ENCODE measurements at places on chromosomes 1 and 21. TPM values are rescaled to one million over a fixed set of nuclear protein-coding genes. Genes with fewer than 3 reads are reported as not detected.

GRCh38 chr1:41518471-41518870, 34.0 kb upstream of the EDN2 start:
- no peak for DNase-seq

DNA sequence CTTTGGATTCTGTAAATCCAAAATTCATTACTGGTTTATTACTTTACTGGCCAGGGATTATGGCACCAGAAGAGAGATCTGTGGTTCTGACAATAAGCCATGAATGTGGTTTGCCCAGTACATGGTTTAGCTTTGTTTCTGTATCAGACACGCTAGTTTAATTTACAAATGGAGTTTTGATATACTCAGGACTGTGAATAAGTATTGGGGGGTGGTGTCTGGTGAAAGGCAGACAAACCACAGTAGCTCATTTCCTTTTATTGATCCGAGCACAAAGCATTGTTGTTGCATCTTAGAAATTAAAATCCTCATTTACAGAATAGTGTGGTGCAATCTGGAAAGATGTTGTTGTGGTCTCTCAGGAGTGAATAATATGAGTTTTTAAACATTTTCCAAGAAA, 96.0 kb downstream of the ST6GALNAC3 start:
- DNase-seq: no peak

- no peak for DNase-seq
Measured at GRCh38 chr1:197862671-197863070, 39.8 kb upstream of the C1orf53 start.

DNA sequence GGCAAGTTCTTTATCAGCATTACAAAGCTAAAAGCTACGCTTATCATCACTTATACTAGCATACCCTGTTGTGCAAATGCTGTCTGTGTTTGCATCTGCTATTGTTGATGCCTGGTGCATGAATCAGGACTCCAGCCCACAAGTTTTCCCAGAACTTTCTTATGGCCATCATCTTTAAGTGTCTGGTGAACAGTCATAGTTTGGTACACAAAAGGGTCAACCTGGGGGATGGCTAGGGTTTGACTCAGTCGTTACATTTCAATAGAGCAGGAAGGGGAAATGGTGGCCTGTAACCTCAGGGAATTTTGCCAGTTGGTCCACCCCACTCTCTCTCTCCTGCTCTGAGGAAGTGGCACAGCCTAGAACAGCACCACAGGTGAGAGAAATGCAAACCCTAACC, 35.4 kb downstream of the SELL start:
- DNase-seq: no peak

Gene A3GALT2
- total RNA-seq: not detected

DNA sequence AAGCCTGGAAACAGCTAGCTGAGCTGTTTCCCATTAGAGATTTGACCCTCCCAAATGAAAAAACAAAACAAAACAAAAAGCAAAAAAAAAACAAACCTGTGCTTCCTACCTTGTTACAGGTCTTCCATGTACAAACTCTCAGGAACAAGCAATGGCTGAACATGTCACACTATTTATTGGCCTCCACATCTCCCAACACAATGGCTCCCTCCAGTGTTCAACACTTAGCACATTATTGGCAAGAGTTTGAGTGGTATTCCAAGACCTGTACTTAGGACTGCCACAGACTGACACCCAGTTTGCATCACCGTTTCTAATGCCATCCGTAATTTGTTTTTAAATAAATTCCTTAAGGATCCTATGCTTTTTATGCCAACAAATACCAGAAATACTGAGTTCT, 195.0 kb upstream of the OLFM3 start:
- no peak for DNase-seq

DNA sequence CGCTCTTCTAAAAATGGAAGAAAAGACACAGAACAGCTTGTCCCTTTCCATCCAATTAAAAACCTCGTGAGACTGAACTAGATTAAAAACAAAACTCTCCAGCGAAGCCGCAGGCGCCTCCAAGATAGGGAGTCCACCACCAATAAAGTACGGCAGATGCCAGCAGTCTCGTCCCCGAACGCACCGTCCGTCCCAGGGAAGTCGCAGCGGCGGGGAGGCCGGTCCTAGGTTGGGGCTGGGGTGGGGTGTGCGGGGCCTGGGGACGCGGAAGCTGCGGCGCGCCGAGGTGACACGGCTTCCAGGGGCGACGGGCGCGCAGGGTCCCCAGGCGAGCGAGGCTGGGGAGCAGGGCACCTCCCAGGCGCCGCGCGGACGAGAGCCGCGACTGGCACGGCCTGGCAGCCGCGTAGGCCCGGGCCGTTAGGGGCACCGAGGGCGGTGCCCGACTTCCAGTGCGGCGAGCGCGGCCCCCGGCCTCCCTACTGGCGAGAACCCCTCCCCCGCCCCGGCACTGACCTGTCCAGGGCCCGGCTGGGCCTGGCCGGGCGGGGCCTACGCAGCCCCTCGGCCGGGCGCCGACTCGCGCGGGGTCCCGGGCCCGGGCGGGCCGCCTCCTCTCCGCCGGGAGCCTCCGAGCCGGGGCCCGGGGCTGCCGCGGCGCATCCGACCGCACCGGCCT, 28.3 kb upstream of the A3GALT2 start:
- DNase-seq: no peak

Gene SEMA6C
- 46.5 TPM for total RNA-seq

GRCh38 chr1:46451948-46452930, 37.4 kb upstream of the DMBX1 start:
- DNase-seq: no peak

DNA sequence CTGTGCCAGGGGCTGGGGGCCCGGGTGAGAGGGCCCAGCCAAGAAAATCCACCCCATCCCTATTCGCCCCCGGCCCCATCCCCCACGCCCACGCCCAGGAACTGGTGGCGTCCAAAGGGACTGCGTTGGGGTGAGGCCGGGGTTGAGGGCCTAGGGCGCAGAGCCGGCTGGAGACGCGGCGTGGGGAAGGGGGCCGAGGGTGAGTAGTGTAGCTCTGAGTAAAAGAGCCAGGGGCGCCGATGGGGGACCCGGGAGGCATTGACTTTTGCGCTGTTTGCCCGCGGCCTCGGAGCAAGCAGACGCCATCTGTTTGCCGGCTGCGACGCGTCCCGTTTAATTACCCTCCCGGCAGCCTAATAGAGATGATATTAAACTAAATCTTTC, 3.5 kb upstream of the DMRTA2 start:
- no peak for DNase-seq

- no peak for DNase-seq
Measured at GRCh38 chr1:113040041-113040440, 33.0 kb upstream of the LRIG2 start.

DNA sequence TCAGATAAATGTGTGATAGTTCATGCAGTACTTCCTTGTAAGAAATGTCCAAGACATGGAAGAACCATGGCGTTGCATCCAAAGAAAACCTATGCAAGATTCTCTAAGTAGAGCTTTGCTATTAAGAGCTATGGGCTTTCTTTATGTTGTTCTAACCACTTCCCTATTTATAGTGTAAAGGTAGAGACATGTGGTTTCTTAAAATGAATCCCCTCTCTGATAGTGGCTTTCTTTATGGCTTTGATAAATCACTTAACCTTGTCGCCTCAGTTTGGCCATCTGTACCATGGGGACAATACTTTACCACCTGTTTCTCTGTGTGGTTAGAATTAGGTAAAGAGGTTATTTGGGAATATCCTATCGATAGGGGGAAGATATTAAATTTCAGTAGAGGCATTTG, 305.5 kb downstream of the NFIA start:
- no peak for DNase-seq

DNA sequence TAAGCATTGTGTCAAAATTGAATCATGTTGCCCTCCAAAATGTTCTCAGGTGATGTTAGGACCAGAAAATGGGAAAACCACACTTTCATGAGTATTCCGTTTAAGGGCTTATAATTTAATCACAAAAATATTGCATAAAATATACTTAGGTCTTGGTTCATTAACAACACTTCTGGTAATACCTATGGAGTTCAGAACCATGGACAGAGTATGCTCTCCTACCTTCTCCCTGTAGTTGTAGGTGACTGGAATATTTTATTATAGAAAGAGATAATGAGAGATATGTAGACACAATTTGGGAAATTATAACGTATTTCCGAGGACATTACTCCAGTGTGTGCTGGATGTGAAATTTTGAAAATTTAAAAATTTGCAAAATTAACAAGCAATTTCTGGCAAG, 232.5 kb downstream of the NCAM2 start:
- DNase-seq: no peak

GRCh38 chr1:115529216-115529897, 112.4 kb upstream of the VANGL1 start:
- DNase-seq: no peak

GRCh38 chr1:211628417-211628816, 47.0 kb downstream of the NEK2 start:
- DNase-seq: no peak

Gene PSMA5
- total RNA-seq: 60.7 TPM

- no peak for DNase-seq
Measured at GRCh38 chr1:241235256-241235897, 121.6 kb downstream of the RGS7 start.

Gene NRAS
- total RNA-seq: 11.2 TPM

DNA sequence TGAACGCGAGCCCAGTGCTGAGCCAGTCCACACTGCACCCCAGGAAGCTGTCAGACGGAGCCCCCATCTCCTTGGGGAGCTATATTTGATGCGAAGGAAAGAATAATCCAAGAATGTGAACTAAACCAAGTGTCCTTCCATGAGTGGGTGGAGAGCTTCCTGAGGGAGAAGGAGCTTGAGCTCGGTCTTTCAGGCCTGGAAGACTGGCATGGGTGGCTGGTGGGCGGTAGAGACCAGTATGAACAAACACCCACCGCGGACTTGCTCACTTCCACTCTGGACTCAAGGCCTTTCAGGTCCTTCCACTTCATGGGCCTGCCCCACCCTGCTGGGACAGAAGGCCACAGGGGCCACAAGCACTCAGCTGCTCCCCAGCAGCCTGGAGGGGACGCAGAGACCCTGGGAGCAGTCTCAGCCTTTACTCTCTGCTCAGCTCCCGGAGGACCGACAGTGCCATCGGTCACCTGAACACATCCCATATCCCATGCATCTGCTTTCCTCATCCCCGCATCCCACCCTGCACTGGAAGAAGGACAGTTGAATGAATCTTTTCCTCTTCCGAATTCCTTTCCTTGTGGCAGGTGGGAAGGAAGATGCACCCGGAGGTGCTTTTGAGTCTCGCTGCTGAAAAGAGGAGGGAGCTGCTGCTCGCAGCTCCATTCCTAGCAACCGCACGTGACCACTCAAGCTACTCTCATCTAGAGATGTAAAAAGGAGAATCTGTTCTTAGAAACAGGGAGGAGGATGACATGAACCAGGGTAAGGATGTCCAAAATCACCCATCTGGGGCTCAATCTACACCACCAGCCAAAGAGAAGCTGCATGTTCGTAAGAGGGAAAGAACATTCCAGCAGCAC, 92.3 kb downstream of the PGBD5 start:
- DNase-seq: peak; percentile 67

- DNase-seq: no peak
Measured at GRCh38 chr1:31699341-31699891, 4.4 kb downstream of the COL16A1 start.

Gene OLIG2
- not detected for total RNA-seq

Gene FCGR2B
- total RNA-seq: 5.6 TPM

DNA sequence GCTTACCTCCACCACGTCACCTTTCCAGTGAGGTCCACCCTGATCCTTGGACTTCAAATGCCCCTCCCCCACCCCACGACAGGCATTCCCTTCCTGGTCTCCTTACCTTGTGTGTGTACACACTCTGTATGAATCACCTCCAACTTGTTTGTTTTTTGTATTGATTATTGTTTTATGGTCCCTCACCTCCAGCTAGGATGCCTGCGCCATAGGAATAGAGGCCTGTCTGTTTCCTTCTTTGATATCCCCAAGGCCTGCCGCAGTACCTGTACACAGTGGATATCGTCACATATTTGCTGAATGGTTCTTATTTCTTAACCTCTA, 219.6 kb upstream of the POU3F1 start:
- DNase-seq: no peak

DNA sequence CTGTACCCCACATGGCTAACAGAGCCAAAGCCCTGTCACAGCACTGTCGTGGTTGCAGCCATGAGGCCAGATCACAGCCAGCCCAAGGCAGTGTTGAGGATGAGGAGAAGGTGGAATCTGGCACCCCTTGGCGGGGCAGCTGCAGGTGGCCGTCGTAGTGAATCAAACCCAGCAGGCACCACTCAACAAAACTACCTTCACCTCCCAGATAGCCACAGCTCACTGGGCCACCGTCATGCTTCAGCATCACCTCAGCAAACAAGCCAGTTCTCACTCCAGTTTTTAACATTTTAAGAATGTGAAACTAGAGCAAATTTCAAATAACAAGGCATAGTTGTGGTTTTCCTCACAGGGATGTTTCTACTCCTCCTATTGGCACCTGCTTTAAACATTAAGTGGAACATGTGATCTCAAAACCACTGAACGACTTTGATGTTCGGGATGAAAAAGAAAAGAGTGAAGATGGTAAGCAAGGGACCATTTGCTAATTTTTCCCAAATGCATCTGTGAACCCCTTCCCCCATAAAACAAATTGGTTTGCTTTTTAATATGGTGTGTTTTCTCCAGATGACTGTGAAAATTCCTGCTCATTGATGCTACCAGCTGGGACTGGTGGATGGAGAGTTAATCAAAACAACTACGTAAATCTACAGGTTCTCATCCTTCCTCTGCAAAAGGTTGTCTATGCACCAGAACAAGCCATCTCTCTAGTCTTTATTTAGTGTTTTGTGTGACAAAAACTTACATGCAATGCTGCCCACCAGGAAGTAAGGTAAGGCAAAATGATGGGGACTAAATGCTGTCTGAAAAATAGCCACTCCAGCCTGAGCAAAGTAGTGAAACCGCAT, 45.5 kb downstream of the TOR1AIP2 start:
- no peak for DNase-seq

DNA sequence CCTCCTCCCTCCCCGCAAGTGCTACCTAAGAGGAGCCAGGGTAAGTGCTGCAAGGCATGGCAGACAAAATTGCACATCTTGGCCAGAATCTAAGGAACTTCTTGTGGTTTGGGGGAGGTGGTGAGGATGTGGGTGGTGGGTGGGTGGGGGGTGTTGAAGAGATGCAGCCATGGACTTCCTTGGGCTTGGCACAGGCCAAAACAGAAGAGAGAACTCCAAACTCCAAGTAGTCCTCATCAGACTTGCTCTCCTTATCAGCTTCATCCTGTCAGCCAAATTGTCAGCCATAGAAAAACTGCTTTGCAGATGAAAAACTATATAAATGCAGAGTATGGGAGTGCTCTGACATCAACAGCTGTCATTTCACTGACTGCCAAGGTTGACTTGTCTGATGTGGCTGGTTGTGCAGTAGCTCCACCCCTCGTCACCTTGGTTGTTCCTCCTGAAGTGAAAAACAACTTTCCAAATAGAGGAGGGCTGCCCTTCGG, 7.1 kb downstream of the AMIGO1 start:
- DNase-seq: no peak

GRCh38 chr1:11693024-11693590, 1.6 kb downstream of the DRAXIN start:
- no peak for DNase-seq

- no peak for DNase-seq
Measured at GRCh38 chr21:40333731-40334130, 466.5 kb downstream of the PCP4 start.

Measured in cardiac septum (tissue), 1 donor.